ENCODE measurements at places on chromosomes 11 and 22.

DNA sequence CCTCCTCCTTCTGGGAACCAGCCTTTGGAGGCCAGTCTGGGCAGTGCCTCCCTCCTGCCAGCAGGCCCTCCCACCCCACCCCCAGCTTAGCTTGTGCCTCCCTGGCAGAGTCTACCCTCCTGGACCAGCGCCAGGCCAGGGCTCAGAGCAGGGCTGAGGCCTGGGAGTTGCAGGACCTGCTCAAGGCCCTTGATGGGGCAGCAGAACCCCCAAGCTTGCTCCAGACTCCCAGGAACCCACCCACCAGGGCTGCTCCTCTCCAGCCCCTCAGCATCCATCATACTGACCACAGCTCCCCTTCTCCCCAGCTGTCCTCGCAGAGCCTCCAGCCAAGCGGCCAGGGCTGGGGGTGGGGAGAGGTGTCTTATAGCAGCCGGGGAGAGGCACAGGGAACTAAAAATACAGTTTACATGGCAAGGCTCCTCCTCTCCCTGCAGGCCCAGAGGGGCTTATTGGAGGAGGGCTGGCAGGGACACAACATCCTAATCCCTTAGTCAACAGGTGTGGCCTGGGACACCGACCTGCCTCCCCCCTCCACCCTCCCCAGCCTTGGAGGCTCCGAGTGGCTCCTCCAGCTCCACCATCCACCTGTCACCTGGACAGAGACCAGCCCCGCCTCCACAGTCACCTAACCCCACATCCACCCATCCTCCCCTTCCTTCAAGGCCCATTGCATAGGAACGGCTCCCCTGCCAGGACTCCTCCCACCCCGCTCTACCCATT is 5.2 kb upstream of the MB start:
- DNase-seq, result peak; percentile 76

DNA sequence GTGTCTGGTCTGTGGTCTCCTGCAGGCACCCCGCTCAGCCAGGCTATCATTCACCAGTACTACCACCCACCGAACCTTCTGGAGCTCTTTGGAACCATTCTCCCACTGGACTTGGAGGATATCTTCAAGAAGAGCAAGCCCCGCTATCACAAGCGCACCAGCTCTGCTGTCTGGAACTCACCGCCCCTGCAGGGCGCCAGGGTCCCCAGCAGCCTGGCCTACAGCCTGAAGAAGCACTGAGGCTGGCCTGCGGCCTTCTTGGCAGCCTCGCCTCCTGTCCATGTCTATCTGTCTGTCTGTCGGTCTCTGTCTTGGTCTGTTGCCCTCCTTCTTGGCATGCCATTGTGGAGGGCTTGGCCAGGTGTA is 27.9 kb downstream of the INCENP start:
- DNase-seq, result no peak

- DNase-seq, result no peak
Observed at GRCh38 chr22:26568207-26568706, 21.7 kb downstream of the TPST2 start.

DNA sequence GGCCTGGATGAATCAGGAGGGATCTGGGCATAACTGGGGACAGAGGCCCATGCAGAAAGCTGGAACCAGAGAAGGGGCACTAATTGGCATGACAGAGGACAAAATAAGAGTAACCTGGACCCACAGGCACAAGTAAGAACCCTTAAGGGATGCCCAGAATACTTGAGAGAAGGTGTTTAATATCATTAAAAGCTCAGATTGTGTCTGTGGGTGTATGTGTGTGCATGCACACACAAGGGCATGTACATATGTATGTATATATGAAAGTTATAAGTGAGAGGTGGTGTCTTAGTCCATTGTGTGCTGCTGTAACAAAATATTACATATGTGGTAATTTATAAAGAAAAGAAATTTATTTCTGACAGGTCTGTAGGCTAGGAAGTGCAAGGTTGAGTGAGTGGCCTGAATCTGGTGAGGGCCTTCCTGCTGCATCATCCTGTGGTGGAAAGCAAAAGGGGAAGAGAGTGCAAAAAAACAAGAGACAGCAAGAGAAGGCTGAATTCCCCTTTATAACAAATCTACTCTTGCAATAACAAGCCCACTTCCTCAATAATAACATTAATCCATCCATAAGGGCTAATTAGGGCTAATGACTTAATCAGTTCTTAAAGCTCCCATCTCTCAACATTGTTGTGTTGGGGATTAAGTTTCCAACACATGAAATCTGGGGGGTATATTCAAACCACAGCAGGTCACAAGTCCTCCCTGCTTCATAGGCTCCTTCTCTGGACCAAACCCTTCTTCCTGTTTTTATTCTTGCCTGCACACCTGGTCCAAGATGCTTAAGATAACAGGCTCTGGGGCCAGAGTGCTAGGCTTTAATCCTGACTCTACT is 68.3 kb upstream of the POU2AF2 start:
- no peak for DNase-seq

DNA sequence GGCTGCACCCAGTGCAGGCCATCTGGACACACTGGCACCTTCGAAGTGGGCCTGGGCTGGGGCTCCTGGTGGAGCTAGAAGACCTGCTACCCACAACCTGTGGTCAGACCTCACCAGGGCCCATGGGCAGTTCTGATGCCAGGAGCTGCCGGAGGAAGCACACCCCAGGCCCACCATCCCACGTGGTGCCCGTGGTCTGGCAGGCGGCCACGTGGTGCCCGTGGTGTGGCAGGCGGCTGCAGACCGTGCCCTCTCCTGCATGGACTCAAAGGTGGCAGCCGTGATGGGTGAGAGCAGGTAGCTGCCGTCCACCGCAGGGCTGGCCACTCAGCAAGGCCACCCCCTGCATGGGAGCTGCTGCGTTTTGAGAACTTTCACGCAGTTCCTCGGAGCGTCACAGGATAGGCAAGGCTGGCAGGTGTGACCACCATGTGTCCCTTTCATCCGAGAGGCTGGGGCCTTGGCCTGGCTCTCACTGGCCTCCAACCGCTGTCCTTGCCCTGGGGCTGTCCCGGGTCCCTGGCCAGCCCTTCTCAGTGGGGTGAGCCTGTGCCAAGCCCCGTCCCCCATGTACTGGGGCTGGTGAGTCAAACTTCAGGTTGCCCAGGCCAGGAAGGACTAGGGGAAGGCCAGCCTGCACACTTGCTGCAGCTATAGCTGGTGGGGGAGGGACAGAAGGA is 3.9 kb upstream of the IL17REL start:
- no peak for DNase-seq

DNA sequence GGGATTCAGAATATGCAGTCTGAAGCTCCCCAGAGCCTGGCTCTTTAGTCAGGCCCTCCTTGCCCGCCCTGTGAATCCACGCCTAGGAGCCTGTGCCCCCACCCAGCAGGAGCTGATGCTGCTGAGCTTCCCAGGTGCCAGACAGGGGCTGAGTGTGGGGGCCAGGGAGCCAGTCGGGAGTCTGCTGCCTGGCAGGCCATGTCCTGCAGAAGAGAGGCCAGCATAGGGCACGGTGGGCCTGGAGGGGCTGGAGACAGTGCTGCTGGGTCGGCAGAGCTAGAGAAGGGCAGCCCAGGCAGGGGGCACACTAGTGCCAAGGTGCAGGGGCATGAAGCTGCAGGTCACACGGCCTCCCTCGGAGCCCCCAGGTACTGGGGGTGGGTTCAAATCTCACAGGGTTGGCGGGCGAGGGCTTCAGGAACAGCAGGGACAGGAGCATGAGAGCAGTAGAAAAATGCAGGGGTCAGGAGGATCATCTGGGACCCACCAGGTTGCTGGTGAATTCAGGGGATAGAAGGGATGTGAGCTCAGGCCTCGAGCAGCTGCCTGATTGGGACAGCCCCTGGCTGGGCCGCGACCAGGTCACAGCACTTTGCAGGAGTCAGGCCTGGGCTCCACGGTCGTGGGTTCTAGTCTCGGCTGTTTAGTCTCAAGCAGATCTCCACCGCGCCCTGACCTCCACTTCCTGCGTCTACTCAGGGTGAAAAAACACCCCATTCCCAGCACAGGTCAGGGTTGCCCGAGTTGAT is 4.1 kb upstream of the SEPTIN5 start:
- DNase-seq, result no peak

Measured in muscle of back (tissue), 13 donors.